ENCODE measurements at places on chromosomes 3 and 15. TPM values are rescaled to one million over a fixed set of nuclear protein-coding genes. Genes with fewer than 3 reads are reported as not detected.

The QRICH1 gene
- total RNA-seq: 90.7 TPM

The LDHAL6B gene
- not detected for total RNA-seq

The RARB gene
- total RNA-seq: 0.94 TPM

The GOLGA6A gene
- total RNA-seq: not detected

The CEMIP gene
- total RNA-seq: 68.8 TPM

The CNTN3 gene
- 1.3 TPM for total RNA-seq

The CLDN16 gene
- not detected for total RNA-seq

The MYH15 gene
- total RNA-seq: 2.0 TPM

The FAM81A gene
- total RNA-seq: 3.2 TPM

The CLDN1 gene
- total RNA-seq: 2.2 TPM

The ISLR2 gene
- not detected for total RNA-seq

The SYNPR gene
- not detected for total RNA-seq

The CYP19A1 gene
- not detected for total RNA-seq

The GOLGA6L9 gene
- total RNA-seq: 3.1 TPM

The TRIM42 gene
- total RNA-seq: not detected

The GPR149 gene
- not detected for total RNA-seq

The RLBP1 gene
- 3.7 TPM for total RNA-seq

The SCG3 gene
- total RNA-seq: not detected

The SEMA7A gene
- 27.4 TPM for total RNA-seq

The FILIP1L gene
- not detected for total RNA-seq

The PRR20G gene
- not detected for total RNA-seq

The OXTR gene
- 1.1 TPM for total RNA-seq

The CHST14 gene
- total RNA-seq: 18.4 TPM

The THAP10 gene
- total RNA-seq: 2.2 TPM

The ACTC1 gene
- not detected for total RNA-seq

The TLR9 gene
- total RNA-seq: not detected

The GATM gene
- total RNA-seq: 1.3 TPM

The NPAP1 gene
- under 0.01 TPM for total RNA-seq

The CHP1 gene
- 98.3 TPM for total RNA-seq

The LEKR1 gene
- 1.2 TPM for total RNA-seq

The HCN4 gene
- not detected for total RNA-seq

The ATP13A4 gene
- total RNA-seq: not detected

The CCDC174 gene
- 21.8 TPM for total RNA-seq

The ZNF620 gene
- 1.8 TPM for total RNA-seq

The HEG1 gene
- 14.3 TPM for total RNA-seq

The JMJD7 gene
- 9.4 TPM for total RNA-seq

The GOLGA8J gene
- not detected for total RNA-seq

The SPINK8 gene
- not detected for total RNA-seq

The EAF2 gene
- total RNA-seq: 4.6 TPM

The SLC6A11 gene
- total RNA-seq: 0.04 TPM

The CYP8B1 gene
- total RNA-seq: 0.11 TPM

The ISL2 gene
- total RNA-seq: 2.9 TPM

The FANCD2OS gene
- not detected for total RNA-seq
